ENCODE measurements at places on chromosomes 7 and 10.
A peak's percentile ranks its signal among the peaks of the same experiment; 100 is the strongest.

DNA sequence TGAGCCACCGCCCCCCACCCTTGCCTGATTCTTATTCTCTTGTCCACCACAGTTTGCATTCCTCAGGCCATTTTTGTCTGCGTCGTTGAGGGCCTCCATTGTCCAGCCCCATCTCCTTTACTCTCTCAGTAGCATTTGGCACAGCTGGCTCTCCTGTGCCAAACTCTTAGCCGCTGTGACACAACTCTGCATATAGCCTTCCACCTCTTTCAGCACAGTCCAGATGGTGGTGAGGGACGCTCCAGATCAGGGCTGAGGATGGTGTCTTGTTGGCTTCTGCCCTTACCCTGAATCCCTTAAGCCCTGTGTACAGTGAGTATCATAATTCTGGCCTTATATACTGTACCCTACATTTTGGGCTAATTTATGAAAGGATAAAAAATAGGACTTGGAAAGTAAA, 45.6 kb downstream of the BMPR1A start:
- H3K27me3 ChIP-seq, result no peaks in the 10 kb centered on the region
- no peaks in the 10 kb centered on the region for H3K36me3 ChIP-seq
- DNase-seq, result no peak
- H3K4me3 ChIP-seq, result no peak overlapping the region

DNA sequence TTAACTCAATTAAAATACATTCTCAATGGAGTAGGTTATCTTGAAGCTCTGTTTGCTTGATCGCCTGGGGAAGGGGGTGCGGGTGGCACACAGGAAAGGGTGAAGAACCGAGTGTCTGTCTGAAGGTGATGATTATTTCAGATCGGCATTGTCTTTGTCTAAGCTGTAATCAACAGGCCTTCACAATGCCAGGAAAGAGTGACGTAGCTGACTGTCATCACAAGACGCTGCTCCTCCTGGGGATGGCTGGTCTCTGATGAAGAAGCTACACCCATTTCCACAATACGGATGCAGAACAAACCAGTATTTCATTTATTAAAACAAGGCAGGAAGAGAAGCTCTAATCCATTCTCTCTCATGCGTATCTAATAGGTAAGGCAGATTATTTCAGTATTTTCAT, 19.4 kb downstream of the JCAD start:
- H3K36me3 ChIP-seq, result no peaks in the 10 kb centered on the region
- H3K27ac ChIP-seq, result no peak overlapping the region
- H3K4me3 ChIP-seq, result no peak overlapping the region
- no peaks in the 10 kb centered on the region for H3K4me1 ChIP-seq

DNA sequence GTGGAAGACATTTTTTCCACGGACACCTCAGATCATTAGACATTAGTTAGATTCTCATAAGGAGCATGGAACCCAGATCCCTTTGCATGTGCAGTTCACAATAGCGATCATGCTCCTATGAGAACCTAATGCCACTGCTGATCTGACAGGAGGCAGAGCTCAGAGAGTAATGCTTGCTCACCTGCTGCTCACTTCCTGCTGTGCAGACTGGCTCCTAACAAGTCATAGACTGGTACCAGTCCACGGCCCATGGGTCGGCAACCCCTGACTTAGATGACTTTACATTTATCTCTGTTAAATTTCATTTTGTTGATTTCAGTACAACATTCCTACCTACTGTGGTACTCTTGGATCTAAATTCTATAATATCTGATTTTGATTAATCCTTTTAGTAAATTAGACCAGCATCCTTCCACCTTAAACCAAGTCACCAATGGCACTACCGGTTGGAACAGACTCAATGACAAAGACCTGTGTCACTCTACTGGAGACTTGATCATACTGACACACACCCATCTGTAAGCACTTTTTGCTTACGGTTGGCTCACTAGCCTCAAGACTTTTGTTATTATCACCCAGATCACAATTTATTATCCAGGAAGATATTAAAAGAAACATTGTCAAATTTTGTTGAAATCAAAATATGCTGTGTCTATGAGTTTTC, 8.0 kb upstream of the CCDC71L start:
- no peak overlapping the region for H3K4me3 ChIP-seq
- no peak overlapping the region for H3K27ac ChIP-seq
- no peaks in the 10 kb centered on the region for H3K4me1 ChIP-seq
- no peaks in the 10 kb centered on the region for H3K36me3 ChIP-seq
- no peaks in the 10 kb centered on the region for H3K27me3 ChIP-seq
- DNase-seq, result no peak

DNA sequence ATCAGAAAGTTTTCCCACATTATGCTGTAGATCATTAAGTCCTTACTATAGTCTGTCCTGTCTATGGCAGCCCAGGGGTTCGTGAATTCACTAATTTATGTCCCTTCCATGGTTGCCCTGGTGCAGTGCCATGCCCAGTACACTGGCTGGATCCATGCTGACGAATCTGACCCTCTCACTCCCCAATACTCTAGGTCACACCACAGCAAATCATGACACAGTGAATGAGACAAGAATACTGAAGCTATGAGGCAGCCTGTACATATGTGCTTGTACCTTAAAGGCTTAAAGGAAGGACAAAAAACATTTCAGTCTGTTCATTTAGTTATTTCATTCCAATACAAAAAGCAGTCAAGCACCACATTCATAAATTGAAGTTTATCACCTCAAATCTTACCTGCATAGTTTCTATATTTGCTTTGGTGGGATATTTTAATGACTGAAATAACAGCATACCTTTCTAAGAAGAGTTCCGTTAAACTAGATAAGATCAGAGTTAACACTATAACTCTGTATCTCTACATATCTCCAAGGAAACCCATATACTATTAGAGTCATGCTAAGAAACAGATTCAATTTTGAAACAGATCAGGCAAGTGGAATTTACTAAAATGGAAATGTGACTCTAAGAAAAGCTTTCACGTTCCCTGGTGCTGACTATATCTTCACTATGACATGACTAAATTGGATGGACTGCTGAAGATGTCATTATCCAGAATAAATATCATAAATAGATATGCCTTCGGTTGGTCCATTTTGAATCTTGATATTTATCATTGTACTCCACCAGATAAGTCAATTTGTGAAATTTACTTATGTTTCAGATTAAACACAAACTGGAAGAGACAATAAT, 36.7 kb downstream of the OSBPL3 start:
- no peak for DNase-seq
- no peak overlapping the region for H3K27ac ChIP-seq
- H3K36me3 ChIP-seq, result no peaks in the 10 kb centered on the region
- H3K4me3 ChIP-seq, result no peak overlapping the region

DNA sequence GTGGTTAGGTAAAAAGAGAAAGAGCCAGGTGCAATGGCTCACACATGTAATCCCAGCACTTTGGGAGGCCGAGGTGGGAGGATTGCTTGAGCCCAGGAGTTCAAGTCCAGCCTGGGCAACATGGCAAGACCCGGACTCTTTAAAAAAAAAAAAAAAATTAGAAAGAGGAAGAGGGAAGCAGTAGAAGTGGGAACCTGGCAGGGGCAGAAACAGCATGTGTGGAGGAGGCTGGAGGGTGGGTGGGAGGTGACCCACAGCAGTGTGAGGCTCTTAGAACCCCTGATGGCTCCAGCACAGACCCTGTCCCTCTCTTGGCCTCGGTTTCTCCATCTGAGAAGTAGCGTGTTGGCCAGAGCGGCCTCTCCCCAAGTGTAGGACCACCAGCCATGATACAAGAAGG, 4.9 kb upstream of the CCL24 start:
- H3K4me1 ChIP-seq, result no peaks in the 10 kb centered on the region
- no peaks in the 10 kb centered on the region for H3K36me3 ChIP-seq
- H3K4me3 ChIP-seq, result no peak overlapping the region
- no peak overlapping the region for H3K27ac ChIP-seq
- no peaks in the 10 kb centered on the region for H3K27me3 ChIP-seq

DNA sequence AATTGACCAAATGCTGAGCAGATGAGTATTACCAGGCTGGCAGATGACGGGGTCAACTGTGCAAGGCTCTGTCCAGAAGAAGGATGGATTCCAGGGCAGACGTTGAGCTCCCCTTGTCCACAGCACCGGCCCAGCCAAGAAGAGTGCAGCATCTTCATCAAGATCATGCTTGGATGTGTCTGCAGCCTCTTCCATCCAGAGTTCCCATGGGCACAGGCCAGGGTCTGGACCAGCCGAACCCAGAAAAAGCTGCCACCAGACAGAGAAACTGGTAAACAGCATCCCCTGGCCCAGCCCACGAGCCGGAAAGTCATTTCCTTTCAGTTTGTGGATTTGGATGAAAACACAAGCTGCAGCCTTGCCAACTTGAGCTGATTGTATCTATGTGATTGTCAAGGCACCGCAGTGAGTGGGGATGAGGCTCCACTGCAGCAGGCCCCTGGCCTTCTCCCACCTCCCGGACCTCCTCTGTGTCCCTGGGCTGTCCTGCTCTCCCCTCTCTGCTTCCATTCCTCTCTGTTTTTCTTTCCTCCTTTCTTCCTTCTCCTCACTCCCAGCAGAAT, 321.8 kb downstream of the TCERG1L start:
- no peak overlapping the region for H3K27ac ChIP-seq
- H3K36me3 ChIP-seq, result no peaks in the 10 kb centered on the region
- H3K4me1 ChIP-seq, result no peaks in the 10 kb centered on the region
- H3K4me3 ChIP-seq, result no peak overlapping the region
- DNase-seq, result no peak

DNA sequence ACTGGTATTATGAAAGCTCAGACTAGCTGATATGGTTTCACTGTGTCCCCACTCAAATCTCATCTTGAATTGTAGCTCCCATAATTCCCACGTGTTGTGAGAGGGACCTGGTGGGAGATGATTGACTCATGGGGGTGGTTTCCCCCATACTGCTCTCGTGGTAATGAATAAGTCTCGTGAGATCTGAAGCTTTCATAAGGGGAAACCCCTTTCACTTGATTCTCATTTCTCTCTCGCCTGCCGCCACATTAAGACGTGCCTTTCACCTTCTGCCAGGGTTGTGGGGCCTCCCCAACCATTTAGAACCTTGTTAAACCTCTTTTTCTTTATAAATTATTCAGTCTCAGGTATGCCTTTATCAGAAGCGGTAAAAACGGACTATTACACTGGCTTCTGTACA, 40.3 kb downstream of the COL13A1 start:
- H3K27ac ChIP-seq, result no peak overlapping the region
- DNase-seq, result no peak
- no peaks in the 10 kb centered on the region for H3K4me1 ChIP-seq
- H3K27me3 ChIP-seq, result no peaks in the 10 kb centered on the region

- no peaks in the 10 kb centered on the region for H3K27me3 ChIP-seq
- no peak for DNase-seq
- peaks cover 31% of the 10 kb centered on the region for H3K4me1 ChIP-seq
- peak overlapping the region; percentile 68 for H3K27ac ChIP-seq
- peaks cover 19% of the 10 kb centered on the region for H3K36me3 ChIP-seq
Observed at GRCh38 chr10:27504808-27505460, 830 bp downstream of the RAB18 start.

DNA sequence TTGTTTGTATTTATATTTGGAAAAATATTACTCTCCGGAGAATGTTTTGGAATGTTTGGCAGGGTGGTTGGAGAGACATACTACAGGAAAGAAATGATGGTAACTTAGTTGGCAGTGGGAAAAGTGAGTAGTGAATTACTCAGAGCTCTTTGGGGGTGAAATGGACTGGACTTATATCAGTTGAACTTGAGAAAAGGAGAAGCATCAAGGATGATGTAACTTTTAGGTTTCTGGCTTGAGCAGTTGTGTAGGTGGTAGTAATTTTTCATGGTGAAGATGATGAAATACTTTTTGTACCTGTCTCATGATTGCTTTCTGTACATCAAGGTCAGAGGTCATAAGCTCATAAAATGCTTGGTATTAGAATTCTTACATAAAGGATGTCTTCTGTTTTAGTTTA, 617.2 kb downstream of the AUTS2 start:
- H3K27ac ChIP-seq, result no peak overlapping the region
- no peaks in the 10 kb centered on the region for H3K27me3 ChIP-seq
- H3K4me3 ChIP-seq, result no peak overlapping the region
- no peaks in the 10 kb centered on the region for H3K36me3 ChIP-seq

- DNase-seq, result no peak
- no peaks in the 10 kb centered on the region for H3K36me3 ChIP-seq
- no peak overlapping the region for H3K27ac ChIP-seq
- H3K4me3 ChIP-seq, result no peak overlapping the region
Observed at GRCh38 chr10:7857262-7857661, 39.0 kb downstream of the TAF3 start.

- no peaks in the 10 kb centered on the region for H3K36me3 ChIP-seq
- no peak overlapping the region for H3K4me3 ChIP-seq
- DNase-seq, result no peak
- H3K27me3 ChIP-seq, result no peaks in the 10 kb centered on the region
Observed at GRCh38 chr7:131190146-131190545, 137.5 kb upstream of the MKLN1 start.

GRCh38 chr10:3270577-3271316, 98.2 kb upstream of the PITRM1 start:
- H3K4me3 ChIP-seq, result no peak overlapping the region
- H3K4me1 ChIP-seq, result no peaks in the 10 kb centered on the region
- H3K27ac ChIP-seq, result no peak overlapping the region
- no peaks in the 10 kb centered on the region for H3K36me3 ChIP-seq
- H3K27me3 ChIP-seq, result no peaks in the 10 kb centered on the region
- no peak for DNase-seq

- H3K27me3 ChIP-seq, result peaks cover 7% of the 10 kb centered on the region
- H3K27ac ChIP-seq, result no peak overlapping the region
- H3K36me3 ChIP-seq, result no peaks in the 10 kb centered on the region
- H3K4me3 ChIP-seq, result no peak overlapping the region
Observed at GRCh38 chr10:99370993-99371392, 41.8 kb downstream of the CNNM1 start.

GRCh38 chr7:129777993-129778769, 166.7 kb downstream of the NRF1 start:
- DNase-seq, result no peak
- H3K36me3 ChIP-seq, result no peaks in the 10 kb centered on the region
- H3K4me3 ChIP-seq, result no peak overlapping the region
- H3K27me3 ChIP-seq, result peaks cover 52% of the 10 kb centered on the region
- no peak overlapping the region for H3K27ac ChIP-seq

DNA sequence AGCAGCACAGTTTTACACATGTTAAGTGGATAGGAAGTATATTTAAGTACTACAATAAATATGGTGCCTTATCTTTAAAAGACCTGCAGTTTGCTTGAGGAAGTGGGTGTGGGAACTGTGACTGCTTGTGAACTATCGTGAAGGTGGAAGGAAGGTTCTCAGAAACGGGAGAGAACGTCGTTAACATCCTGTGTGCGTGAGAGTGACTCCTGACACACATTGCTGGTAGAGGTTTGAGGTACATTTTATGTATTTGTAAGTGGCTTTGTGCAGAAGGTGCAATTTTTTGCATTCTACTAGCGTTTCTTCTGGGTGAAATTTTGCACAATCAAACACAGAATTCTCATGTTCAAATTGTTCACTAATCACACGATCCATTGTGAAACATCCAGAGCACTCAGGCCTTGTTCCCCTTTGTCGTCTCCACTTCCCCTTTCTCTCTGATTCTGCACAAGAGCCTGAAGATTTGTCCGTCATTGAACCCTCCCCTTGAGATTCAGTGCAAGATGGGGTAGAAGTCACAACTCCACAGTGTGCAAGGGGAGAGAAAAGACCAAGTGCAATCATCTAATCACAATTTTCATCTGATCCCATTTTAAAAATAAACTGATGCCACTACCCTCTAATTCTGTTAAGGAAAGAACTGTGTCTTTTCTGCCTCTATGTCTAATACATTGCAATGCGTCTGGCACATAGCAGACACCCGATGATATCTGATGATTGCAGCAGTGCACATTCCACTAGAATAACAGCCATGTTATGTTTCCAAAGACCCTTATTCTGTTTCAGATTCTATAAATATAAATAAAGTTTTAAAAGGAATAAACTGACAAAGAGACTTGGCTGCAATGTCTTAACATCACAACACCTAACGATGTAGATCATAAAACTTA, 279.9 kb downstream of the NEBL start:
- H3K36me3 ChIP-seq, result no peaks in the 10 kb centered on the region
- H3K4me3 ChIP-seq, result no peak overlapping the region
- no peak overlapping the region for H3K27ac ChIP-seq
- H3K4me1 ChIP-seq, result no peaks in the 10 kb centered on the region
- peak; percentile 33 for DNase-seq
- H3K27me3 ChIP-seq, result no peaks in the 10 kb centered on the region

Data from CD4-positive, alpha-beta T cell (primary cell).